Astrocyte of the spinal cord (primary cell): ENCODE measurements at places on chromosomes 5 and 9.

- peak; percentile 26 for DNase-seq
Measured at GRCh38 chr5:50325237-50325832, 115.8 kb downstream of the EMB start.

- no peak for DNase-seq
Measured at GRCh38 chr9:128344931-128345605, 4.7 kb downstream of the SLC27A4 start.

DNA sequence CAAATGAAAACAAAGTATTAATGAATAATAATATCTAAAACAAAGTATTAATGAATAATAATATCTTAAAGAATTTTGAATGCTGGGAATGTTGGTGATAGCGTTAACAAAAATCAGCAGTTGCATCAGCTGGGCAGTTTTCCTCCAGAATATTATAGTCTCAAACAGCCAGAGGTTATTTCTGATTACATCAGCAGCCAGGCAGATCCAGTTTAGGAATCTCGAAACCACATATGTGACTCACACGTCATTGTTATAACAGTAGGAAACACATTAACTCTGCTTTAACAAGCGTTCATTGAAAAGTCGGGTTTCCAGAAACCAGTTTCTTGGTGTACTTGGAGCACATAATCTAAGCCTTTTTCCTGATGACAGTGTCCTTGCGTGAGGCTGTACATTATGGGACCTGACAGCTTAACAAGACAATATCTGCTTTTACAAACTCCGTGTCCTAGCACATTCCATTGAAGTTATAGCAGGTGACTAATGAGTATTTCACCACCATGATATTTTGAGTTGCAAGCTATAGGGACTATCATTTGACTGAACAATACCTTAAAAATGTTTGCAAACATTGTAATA is 559.5 kb upstream of the KLF4 start:
- peak; percentile 95 for DNase-seq

DNA sequence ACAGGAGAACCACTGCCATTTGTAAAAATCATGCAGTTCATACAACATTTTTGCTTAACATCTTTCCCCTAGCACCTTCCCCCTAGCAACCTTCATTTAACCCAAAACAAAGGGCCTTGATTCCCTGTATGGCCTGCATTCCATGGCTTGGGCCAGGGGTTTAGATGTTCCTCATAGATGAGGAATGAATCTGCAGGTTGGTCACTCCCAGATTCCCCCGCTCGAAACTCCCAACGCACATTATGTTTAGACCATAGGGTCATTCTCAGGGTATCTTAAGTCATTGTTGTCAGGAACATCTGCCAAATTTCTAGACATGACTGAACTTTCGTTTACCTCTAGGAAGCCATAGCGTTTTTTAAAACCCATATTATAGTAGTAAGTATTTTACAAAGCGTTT is 282.2 kb upstream of the VLDLR start:
- DNase-seq, result no peak

DNA sequence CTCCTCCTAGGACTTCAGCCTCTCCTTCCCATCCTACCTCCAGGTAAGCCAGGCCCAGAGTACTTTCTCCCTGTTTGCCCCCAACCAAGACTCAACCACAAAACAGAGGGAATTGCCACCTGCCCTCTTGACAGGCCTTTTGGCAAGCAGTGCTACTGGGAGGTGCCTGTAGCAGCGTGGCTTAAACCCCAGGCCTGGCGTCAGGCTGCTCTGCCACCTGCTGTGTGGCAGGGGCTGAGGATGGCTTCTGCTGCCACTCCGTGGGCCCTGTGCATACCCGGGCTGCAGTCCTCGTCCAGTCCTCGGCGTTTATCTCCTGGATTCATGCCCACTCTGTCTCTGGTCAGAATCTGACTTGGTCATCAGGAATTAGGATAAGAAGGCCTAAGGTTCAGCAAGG is 163.1 kb downstream of the PAX5 start:
- DNase-seq, result no peak

- no peak for DNase-seq
Measured at GRCh38 chr9:123631862-123632261, 275.9 kb downstream of the CRB2 start.

- DNase-seq, result no peak
Measured at GRCh38 chr5:96327722-96328121, 105.3 kb downstream of the PCSK1 start.

DNA sequence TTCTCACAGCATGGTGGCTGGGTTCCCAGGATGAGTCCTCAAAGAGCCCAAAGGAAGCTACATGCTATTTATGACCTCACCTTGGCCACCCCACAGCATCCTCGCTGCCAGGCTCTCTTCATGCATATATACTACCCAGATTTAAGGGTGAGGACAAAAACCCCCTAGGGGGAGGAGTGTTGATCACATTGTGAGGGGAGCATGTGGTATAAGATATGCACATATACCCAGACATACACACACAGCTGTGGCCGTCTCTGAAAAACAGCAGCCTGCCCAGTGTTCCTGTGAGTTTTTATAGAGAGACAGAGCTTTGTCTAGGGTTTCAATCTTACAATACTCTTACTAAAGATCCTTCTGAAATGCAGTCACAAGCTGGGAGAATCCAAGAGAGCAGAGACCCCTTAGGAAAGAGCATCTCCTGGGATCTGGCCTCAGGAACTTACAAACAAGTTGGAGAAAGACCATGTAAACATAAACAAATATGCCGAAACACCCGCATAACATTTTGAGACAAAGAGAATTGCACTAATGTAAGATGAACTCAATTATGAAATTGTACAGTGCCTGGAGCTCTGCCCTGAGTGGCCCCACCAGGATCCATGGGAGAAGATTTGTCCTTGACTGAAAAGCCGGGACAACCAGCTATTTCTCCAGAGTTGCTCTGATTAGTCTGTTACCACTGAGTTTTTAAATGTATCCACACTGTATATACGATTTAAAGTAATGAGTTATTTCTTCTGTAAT is 146.4 kb downstream of the GADD45G start:
- DNase-seq, result no peak

DNA sequence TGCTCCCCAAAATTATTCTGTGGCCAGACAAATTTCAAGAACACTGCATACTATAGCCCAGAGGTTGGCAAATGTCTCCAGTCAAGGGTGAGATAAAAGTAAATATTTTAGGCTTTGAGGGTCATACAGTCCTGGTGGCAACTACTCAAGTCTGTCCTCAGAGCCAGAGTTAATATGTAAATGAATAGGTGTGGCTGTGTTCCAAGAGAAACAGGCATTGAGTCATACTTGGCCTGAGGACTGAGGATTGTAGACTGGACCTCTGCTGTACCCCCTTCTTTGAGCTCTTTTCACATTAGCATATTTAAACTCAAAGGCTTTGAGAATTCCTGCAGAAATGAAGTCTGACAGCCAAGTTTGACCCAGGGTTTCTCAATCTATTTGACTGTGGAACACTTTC is 129.2 kb upstream of the PTCH1 start:
- DNase-seq, result peak; percentile 23

- DNase-seq, result no peak
Measured at GRCh38 chr5:59003641-59004040, 420.8 kb downstream of the RAB3C start.

- no peak for DNase-seq
Measured at GRCh38 chr5:107820429-107820828, 149.7 kb upstream of the EFNA5 start.
